ENCODE measurements at places on chromosomes 16 and 17. TPM values are rescaled to one million over a fixed set of nuclear protein-coding genes. Genes with fewer than 3 reads are reported as not detected.

The KRT15 gene
- 0.63 TPM for total RNA-seq

The WWP2 gene
- 16.4 TPM for total RNA-seq

The UMOD gene
- not detected for total RNA-seq

The TBC1D3D gene
- total RNA-seq, result 0.16 TPM

The MSL1 gene
- 32.2 TPM for total RNA-seq

The MT1F gene
- not detected for total RNA-seq

The DHRS7C gene
- total RNA-seq, result not detected

The UTS2R gene
- total RNA-seq, result not detected

The CLDN7 gene
- total RNA-seq, result 4.2 TPM
